Mesothelial cell of epicardium (in vitro differentiated cells): ENCODE measurements at places on chromosomes 5 and 9.

GRCh38 chr9:124766815-124767554 is 4.1 kb downstream of the NR6A1 start:
- DNase-seq: no peak

DNA sequence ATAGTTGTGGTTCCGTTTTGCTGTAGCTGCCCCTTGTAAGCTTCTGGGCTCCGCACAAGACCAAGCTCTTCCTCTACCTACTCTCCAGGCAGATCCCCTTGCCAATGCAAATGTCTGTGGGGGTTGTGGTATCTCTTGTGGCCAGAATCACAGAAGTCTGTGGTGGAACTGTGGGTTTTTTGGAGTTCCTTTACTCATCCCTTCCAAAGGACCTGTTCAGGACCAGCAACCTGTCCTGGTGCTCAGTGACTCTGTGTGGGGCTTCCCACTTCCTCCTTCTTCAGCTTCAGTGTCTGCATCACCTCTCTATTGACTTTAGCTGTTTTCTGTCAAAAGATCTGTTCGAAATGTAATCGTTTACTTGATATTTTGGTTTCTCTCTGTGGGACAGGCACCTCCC is 441.3 kb upstream of the ADAMTSL1 start:
- DNase-seq: no peak

DNA sequence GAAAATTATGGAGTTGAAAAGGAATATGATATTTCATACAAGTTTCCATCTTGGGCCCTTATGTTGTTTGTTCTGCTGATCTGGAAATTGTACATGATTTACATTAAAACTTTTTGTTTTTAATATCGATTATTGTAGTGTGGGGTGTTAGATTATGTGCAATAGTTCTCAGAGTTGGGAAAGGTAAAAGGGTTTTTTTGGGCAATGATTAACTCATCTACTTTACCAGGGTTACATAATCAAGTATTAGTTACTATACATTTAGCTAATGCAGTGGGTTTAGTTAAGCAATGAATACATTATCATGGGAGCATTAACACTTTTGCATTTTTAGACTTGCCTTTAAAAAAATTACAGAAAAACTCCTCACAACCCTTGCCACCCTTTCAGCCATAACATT is 134.0 kb downstream of the ZSWIM6 start:
- DNase-seq: no peak

DNA sequence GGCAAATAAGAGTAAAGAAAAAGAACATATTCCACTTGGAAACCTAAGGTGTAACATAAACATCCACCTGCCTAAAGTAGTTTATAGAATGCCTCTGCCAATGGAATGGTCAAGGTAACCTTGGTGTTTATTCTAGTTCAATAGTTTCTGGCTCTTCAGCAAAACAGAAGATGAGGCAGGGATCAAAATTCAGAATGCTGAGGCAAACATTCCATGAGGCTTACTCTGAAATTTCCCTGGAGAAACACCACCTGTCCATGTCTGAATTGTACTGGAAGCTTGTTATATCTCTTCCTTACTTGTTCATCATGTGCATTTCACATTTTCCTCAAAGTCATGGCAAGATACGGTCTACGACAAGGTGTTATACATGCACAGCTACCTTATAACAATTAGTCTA is 1862.4 kb upstream of the ACO1 start:
- DNase-seq: no peak

GRCh38 chr5:132104556-132104955 is 31.0 kb downstream of the CSF2 start:
- no peak for DNase-seq

- DNase-seq: no peak
These were observed 88.9 kb upstream of the MRPS30 start for GRCh38 chr5:44719856-44720255.

- no peak for DNase-seq
These were observed 52.6 kb upstream of the KLF9 start for GRCh38 chr9:70466976-70467561.

- no peak for DNase-seq
These were observed 120.6 kb downstream of the FOXD1 start for GRCh38 chr5:73327908-73328455.

DNA sequence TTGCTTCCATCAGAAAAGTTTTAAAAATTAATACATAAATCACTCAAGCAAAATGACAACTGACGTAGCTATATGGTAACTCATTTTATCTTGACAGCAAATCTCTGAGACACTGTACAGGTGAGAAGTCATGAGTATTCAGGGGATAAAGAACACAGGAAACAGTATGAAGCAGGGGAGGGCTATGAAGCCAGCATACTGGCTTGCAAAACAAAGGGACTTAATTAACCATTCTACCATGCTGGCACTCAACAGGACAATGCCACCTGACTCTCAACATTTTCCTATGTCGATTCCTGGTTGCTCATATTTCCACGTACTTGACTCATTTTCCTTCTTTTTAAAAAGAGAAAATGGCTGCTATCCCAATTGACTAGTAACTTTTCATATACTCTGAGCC is 151.4 kb upstream of the RETREG1 start:
- no peak for DNase-seq

- DNase-seq: no peak
These were observed 752 bp downstream of the TSSK1B start for GRCh38 chr5:113433862-113434612.

DNA sequence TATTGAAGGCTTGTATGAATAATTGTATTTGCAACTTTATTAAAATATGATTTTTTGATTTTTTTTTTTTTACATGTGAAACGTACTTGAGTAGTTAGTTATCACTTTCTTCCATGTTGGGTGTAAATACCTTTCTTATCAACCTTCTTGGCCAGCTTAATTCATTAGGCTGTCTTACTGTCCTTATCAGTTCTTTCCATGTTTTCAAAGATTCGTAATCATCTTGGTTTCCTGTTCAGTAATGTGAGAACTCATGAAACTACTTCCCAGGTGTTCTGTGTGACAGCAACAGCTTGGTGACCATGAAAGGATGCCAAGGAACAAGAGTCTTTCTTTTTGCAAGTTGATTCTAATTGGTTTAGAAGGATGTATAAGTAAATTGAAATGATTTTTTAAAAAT is 100.0 kb downstream of the ADGRV1 start:
- no peak for DNase-seq

DNA sequence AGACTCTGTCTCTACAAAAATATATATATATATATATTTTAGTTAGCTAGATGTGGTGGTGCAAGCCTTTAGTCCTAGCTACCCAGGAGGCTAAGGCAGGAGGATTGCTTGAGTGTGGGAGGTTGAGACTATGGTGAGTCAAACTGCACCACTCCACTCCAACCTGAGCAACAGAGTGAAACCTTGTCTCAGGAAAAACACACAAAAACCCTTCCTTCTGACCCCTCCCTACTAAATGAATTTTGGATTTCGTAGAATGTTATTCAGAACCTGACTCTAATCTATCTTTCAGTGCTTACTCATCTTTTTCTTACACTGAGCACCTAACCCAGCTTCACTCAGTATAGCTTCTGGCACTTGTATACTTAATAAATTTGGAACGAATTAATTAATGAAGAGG is 35.2 kb upstream of the IL7R start:
- no peak for DNase-seq

DNA sequence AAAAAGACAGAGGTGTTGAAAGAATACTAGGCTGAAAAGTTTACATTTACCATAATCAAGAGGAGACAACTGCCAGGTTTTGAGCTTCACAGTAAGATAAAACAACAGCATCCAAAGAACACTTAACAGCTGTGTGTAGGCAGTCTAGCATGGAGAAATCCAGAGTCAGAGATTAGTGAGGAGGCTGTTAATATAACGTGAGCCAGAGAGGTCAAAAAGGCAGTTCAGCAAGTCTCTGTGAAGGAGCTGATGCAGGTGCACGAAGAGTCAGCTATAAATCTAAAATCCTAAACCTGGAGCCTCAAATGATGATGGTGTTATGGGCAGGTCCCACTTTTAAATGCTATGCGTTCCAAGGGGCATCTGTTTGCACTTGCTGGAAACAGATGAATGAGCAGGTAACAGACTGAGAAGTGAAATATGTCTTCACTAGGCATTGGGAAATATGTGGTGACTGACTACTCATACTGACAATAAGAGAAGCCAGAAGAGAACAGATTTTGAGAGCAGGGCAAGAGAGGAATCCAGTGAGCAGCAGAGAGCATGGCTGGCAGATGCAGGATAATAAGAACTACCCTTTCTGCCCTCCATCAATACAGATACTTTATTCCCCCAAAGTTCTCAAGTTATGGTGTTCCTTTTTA is 8.7 kb downstream of the APTX start:
- DNase-seq: no peak

DNA sequence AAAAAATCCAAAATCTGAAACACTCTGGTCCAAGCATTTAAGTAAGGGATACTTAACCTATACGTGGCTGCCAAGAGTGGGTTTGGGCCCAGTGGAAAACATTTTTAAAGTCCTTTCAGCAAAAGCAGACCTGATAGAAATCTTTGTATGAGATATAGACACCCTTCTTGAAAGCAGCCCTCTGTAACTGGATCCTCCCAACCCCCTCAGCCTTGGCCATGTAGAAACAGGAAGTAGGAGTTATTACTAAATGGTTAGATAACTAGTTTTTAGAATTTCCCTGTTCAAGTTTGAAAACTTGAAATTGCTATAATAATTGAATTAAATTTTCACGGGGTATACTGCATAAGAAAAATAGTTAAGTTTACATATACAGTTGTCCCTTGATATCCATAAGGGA is 111.3 kb upstream of the PCA3 start:
- no peak for DNase-seq

- no peak for DNase-seq
These were observed 4.4 kb upstream of the MEF2C start for GRCh38 chr5:88887342-88887741.

- DNase-seq: no peak
These were observed 34.7 kb upstream of the TGFBI start for GRCh38 chr5:135993880-135994636.

DNA sequence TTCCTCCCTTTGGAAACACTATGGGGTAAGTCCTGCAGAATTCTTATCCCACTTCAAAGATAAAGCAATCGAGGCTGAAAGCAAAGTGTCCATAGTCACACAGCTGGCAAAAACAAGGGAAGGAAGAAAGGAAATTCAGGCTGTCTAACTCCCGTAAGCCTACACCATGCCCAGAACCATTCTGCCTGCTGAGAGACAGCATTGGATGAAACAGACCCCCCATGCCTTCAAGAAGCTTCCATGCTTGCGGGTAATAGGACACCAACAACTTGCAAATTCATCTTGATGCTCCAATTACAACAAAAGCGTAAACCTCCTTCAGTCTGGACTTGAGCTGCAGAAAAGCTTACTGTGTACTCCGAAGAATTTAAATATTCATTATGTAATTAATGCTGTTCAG is 181.1 kb upstream of the WWC1 start:
- DNase-seq: no peak

GRCh38 chr5:174520420-174521396 is 203.7 kb upstream of the MSX2 start:
- no peak for DNase-seq

DNA sequence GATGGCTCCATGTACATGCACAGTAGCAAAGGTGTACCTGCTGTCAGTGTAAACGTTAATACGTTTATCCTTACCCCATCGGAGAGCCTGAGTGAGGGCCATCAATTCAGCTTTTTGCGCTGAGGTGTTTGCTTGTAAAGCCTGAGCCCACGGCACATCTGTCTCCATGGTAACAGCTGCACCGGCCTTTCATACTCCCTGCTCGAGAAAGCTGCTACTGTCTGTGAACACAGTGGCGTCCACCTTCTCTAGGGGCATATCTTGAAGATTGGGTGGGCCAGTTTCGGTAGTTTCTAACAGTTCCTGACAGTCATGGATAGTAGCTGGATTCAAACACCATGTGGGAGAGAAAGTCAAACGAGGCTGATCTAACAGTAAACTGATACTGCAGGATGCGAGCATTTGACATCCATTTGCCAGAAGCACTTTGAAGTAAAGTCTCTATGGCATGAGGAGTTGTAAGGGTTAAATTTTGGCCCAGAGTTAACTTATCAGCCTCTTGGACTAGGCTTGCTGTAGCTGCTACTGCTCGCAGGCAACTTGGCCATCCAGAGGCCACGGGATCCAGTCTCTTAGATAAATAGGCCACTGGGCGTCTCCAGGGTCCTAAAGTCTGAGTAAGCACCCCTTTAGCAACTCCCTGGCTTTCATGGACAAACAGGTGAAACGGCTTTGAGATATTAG is 21.0 kb upstream of the RHOBTB3 start:
- DNase-seq: no peak

DNA sequence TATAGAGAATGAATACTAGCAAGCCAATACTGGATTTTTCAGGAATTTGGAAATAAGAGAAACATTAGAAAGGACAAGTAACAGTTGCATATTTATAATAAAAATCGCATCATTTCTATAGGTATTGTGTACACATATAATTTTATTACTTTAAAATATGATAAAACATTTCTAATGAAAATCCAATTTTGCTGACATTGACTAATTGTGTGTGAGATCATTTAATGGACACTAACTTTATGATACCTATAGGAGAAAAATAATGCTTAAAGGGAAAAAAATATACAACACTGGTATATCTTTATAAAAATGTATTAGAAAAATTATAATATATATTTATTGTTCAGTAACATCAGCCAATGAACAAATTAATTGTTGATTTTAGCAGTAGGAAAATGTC is 557.3 kb downstream of the CDH12 start:
- no peak for DNase-seq

GRCh38 chr5:55591686-55592085 is 56.9 kb upstream of the PLPP1 start:
- no peak for DNase-seq

GRCh38 chr9:68560071-68560844 is 19.6 kb upstream of the TMEM252 start:
- no peak for DNase-seq

DNA sequence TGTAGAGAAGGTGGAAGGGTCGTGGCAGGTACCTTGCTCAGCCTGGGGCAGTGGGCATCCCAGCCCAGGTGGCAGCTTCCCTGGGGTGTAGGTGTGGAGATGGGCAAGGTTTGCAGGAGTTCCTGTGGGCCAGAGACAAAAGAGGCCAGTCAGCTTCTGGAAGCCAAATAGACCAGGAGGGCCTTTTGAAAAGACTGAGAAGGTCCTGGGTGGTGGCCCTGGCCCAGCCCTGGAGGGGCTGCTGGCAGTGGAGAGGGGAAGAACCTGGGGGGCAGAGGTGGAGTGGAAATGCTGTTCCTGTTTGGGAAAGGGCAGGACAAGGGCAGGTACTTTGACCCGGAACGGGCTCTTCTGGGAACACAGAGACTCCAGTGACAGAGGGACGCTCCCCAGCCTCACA is 7.0 kb upstream of the IL3 start:
- DNase-seq: no peak

GRCh38 chr9:26775391-26775790 is 117.2 kb downstream of the CAAP1 start:
- DNase-seq: no peak

GRCh38 chr9:70933321-70933720 is 188.1 kb downstream of the TRPM3 start:
- DNase-seq: no peak

GRCh38 chr5:76391014-76391413 is 12.1 kb upstream of the IQGAP2 start:
- DNase-seq: no peak

GRCh38 chr9:4859035-4859434 is 66.3 kb downstream of the RCL1 start:
- DNase-seq: no peak

GRCh38 chr5:4862500-4862899 is 277.6 kb upstream of the ADAMTS16 start:
- DNase-seq: no peak
